Posterior vena cava (tissue), 2 donors: ENCODE measurements at places on chromosomes 3 and 15. TPM values are rescaled to one million over a fixed set of nuclear protein-coding genes. Genes with fewer than 3 reads are reported as not detected.

GRCh38 chr3:99419116-99419515 is 219.3 kb upstream of the COL8A1 start:
- no peak for DNase-seq

GRCh38 chr3:53167418-53168174 is 6.6 kb downstream of the PRKCD start:
- no peak for DNase-seq

DNA sequence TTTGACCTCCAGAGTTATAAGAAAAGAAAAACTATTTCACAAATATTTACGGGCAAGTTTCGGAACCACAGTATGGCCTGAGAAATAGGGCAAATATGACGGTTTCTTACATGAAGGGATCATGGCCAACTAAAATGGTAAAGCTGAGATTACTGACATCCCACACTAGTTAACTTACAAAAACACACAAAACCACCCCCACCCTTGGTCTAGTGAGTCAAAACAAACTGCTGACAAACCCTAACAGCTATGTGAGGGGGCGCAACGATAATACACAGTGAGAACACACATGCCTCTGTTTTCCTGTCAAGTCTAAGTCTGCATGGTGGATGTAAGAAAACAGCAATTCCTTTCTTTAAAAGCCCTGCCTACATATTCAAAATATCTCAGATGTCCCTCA is 32.3 kb downstream of the CBLB start:
- DNase-seq = no peak

GRCh38 chr15:61116825-61117224 is 112.3 kb downstream of the RORA start:
- no peak for DNase-seq

SLC22A13 gene
- 0.32 TPM for total RNA-seq

DNA sequence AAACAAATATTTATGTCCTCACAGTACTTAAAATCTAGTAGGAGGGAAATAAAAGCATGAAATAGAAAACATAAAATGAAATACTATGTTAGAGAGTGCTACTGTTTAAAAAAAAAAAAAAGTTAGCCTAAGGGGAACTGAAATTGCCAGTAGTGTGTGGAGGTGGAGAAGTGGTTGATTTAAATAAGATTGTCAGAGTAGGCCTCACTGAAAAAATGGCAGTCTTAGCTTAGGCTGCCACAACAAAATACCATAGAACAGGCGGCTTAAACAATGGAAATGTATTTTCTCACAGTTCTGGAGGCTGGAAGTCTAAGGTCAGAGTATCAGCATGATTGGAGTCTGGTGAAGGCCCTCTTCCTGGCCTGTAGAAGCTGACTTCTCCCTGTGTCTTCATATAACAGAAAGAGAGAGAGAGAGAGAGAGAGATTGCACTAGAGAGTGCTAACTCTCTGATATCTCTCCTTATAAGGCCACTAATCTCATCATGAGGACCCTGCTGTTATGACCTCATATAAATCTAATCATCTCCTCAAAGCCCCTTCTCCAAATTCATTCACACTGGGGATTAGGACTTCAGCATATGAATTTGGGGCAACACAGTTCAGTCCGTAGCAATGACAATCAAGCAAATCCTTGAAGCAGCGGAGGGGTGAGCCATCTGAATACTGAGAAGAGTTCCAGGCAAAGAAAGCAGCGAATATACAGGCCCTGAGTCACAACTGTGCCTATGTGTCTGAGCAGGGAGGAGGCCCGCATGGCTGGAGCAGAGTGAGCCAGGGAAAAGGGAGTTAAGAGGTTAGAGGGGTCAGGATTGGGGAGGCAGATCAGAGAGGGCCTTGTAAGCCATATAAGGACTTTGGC is 23.6 kb upstream of the LRRC34 start:
- DNase-seq = no peak

GRCh38 chr3:80239301-80239700 is 471.5 kb upstream of the ROBO1 start:
- DNase-seq = no peak

- DNase-seq = no peak
Measured at GRCh38 chr3:136778865-136779264, 26.7 kb upstream of the STAG1 start.

TRIM42 gene
- not detected for total RNA-seq

- no peak for DNase-seq
Measured at GRCh38 chr3:188064831-188065493, 89.0 kb upstream of the LPP start.

GRCh38 chr3:62954580-62954979 is 79.4 kb upstream of the CADPS start:
- no peak for DNase-seq

- DNase-seq = no peak
Measured at GRCh38 chr15:37820380-37821128, 113.9 kb upstream of the TMCO5A start.

- DNase-seq = no peak
Measured at GRCh38 chr15:67736810-67737209, 88.5 kb upstream of the SKOR1 start.

DNA sequence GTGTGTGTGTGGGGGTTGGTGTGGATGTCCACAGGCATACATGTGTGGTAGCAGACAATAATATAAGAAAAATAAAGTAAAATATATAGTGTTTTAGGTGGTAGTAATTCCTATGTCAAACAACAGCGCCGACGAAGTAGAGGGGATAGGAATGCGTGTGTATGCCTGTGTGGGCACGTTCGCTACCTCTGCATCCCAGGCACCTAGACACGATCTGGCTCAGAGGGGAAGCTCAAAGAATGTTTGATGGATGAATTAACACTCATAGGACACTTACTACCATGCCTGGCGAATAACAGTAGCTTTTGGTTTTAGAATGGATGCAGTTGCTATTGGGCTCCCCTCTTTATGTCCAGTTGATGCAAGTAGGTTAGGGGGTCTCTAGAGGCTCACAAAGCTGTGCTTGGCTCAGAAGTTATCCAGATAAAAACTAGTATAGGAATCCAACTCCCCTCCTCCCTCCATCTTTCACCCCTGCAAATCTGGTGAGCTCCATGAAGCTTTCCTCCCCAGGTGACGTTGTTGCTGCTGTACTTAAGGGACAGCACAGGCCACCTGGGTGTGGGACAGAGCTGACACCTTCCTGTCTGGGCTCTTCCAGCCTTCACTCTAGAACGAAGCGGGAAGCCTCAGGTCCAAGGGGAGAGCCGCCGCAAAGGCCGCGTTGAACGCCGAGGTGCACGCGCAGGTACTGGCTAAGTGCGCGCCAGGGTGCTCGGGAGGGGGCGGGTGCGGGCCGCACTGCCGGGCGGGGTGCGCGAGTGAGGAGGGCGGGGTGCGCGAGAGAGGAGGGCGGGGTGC is 192.6 kb upstream of the LYSMD4 start:
- DNase-seq = no peak

VIPR1 gene
- 2.2 TPM for total RNA-seq

DNA sequence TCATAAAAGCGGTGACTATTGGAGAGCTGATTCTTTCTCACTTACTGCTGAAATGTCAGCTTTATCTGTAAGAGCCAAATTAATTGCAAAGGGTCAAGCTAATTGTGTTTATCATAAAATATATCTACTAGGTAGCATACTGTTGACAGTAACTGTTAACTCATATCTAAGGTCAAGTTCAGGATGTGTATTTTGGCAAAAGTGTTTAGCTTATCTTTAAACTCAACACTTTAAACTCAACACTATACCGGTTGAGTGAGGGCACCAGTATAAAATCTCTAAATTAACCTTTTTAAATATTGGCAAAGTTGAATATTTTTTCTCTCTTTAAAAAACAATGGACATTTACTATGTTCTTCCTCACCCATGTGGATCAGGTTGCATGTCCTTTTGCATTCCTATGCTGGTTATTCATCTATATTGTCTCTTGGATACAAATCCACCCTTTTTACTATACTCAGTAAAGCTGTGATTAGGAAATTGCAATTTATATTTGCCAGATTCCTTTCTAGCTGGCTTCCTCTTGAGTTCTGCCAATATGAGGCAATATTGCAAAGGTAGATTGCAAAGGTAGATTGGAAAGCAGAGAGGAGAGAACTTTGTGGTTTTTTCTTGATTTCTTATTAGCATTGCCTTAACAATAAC is 344.6 kb upstream of the DCBLD2 start:
- DNase-seq = no peak

PRICKLE2 gene
- 26.3 TPM for total RNA-seq

DNA sequence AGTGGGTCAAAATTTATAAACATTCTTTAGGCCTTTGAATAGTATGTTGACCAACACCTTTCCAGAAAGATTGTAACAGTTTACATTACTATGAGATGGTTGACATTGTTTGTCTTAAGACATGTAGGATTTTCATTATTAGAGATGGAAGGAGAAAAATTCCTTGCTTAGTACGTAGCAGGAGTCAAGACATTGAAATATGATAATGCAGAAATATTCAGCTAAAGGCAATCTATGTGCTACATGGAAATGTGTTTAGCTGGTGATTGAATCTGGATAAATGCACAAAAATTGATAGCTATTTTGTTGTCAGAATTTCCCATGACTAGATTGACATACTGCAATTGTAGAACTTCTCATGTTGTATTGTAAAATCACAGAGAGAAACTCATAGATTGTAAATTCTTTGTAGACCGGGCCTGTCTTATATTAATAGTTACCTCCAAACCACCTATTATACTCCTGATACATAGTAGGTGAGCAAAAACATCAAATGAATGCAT is 370.4 kb upstream of the CBLB start:
- DNase-seq = no peak

SOX14 gene
- total RNA-seq = not detected

DNA sequence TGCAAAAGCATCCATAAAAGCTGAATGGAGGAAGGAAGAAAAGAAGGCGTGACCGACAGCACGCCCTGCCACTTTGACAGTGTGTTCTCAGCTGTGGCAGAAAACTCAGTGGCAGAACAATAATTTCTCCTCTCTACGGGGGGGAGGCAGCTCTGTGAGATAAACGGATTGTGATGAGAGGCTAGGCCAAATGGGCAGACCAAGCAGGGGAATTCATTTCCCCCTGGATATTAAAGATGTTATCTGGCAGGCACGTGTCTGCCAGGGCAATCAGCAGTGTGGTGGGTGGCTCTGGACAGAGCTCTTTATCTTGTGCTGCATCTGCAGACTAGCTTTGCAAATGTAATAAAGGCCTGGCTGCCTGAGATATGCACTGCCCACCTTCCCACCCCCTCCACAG is 1.9 kb upstream of the RMDN3 start:
- no peak for DNase-seq

DNA sequence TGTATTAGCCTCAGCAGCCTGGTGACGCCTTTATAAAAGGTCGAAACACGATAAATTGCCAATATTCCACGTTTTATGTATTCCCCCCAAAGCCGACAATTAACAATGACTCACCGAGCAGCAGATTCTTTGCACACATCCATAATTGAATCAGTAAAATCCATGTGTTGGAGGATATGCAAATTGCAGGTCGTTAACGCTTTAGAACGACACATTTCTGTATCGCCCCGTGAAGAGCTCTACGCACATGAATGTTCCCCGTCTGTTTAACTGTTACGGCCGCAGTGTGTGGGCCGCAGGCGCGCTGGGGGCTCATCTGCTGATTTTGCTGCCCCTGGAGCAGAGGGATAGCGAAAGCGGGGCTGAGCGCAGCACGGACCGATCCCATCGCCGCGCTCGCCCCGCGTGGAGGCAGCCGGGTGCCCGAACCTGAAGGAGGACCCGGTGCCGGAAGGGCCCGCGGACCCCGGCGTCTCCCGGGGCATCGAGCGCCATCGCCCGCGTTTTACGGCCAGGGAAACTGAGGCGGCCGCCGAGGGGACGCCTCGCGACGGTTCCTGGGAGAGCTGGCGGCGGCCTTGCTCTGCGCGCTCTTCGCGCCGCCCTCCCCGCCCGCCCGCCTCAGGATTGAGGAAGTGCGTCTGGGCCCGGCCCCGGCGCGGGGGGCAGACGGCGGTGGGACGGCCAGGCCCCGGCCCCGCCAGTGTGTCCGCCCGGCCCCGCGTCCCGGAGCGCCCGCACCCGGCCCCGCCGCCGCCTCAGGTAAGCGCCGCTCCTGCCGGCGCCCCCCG is at the start of gene LRRK1:
Gene LRRK1 (plus strand): TSS at position 668 of the 791 bp plus-strand sequence. CDS start 5,276 bp downstream, outside the sequence.
- peak; percentile 88 for DNase-seq

DNA sequence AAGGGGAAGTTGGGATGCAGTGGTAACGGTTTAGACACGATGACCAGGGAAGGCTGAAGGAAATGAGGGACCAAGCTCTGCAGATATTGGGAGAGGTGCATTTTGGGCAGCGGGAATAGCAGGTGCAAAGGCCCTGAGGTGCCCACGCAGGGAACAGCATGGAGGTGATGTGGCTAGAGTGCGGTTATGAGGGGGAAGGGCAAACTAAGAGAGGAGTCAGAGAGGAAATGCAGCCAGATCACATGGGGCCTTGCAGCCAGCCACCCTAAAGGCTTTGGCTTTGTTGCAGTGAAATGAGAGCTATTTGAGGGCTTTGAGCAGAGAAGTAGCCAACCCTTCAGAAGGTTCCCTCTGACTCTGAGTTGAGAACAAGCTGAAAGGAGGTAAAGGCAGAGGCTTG is 2.6 kb downstream of the SPATA12 start:
- DNase-seq = no peak

GRCh38 chr3:53162672-53163443 is 1.8 kb downstream of the PRKCD start:
- DNase-seq = no peak
